ENCODE measurements at places on chromosomes 1 and 21.

DNA sequence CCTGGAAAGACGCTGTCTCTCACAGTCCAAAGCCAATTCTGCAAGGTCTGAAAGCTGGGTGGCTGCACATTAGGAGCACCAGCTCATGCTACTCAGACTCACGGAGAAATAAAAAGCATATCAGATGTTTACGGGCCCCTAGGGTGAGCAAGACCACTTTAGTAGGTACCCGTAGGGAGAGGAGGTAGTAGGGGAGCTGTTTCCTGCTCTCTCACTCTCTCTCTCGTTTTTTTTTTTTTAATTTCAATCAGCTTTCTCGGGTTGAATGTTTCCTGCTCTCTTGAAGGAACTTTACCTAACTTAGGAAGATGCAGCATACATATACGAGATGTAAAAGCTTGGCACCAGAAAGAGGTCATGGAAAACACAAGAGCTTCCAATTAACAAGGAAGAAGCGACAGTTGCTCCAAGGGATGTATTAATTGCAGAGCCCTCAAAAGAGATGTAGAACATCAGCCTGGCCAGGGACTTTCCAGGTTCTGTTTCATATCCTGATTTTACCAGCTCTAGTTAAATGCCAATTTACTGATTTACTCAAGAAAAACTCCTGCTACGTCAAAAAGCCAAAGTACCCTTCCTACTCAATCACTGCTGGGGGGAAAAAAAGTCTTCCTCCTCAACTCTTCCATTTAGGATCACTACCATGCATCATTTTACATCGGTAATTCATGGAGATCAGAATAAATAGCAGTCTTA, 3.1 kb downstream of the LORICRIN start:
- no peak for DNase-seq

DNA sequence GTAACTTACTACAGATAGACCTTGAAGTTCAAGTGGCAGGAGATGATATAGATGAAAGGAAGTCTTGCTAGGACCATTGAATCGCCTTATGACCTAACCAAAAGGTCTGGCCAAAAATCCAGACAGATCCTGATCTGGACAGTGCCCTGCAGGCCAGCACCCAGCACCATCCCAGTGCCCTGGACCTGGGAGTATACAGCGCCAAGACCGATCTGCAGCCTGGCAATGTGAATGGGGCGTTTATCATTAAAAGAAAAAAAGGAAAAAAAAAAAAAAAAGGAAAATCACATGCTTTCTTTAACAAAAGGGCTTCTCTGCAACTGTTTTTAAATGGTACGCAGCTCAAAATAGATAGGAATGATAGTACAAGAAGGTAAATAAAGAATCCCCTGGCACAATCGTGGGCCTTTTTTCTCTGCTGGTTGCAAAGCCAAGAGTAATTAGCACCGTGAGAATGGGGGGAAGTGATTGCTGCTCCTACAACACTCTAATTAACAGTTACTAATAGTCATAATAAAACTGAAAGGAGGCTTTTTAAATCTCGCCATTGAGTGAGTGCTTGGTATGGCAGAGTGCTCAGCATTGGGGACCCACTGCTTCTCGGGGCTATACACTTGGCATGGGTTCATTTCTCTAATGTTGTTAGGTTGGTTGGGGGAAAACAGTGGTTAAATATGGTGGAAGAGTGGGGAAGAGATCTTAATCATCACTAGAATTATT, 146.7 kb downstream of the KAZN start:
- DNase-seq: no peak

GRCh38 chr1:39212499-39212898, 8.0 kb downstream of the MACF1 start:
- no peak for DNase-seq

DNA sequence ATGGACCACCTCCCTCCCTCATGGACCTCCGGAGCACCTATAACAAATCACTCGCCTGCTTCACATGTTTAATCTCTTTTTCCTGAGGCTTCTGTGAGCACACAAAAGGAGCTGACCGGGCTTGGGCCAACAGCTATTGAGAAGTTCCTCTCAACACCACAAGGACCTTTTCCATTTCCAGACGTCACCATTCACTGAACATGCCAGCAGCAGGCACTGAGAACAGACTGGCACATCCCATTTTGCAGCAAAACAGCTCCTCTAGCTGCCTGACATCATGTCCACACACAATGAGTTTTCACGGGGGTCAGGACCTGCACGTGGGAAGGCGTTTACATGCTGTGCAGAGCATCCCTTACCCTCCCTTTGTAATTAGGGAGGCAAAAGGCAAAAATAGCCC, 11.0 kb downstream of the SUSD4 start:
- no peak for DNase-seq

DNA sequence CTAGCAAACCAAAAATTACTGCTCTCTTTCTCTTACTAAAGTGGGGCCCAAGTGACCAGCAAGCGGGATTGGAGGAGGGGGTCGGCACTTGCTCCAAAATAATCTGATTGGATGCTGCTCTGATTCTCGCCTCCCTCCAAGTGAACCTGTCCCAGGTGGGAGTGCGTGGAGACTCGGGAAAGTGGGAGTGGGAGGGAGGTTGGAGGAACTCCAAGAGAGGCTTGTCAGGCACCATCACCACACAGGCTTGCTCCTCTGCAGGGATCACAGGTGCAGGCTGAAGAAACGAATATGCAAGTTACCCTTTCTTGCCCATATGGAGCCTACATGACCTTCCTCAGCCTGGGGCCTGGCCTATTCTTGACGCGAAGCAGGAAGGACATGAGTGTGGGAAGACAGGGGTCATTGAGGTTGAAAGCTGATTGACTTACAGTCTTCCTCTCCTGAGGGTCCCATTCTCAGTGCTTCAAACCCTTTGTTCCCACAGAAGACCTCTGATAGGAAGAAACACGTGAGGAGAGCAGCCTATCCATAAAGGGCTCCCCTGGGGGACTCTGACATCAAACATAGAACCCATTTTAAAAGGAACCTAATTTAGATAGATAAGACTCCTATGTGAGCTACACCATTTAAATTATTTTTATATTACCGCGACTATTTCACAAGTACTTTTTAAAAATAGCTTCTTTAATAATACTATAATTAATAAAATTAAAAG, 14.2 kb downstream of the RGS8 start:
- no peak for DNase-seq

DNA sequence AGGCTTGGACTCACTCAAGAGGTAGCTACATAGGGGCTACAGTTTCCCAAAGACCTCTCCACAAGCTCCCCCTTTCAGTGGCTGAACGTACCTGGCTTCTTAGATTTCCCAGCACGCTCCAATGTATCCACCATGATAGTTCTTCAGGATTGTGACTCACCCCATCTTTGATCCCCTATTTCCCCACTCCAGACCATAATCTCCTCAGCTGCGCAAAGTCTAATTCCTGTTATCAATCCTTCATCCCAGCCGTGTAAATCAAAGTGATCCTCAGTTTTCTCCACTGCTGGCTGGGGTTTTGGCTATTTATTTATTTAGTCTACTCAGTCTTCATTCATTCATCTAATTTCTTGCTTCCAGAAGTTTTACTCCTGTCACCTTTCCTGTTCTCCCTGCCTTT, 13.1 kb upstream of the CTPS1 start:
- no peak for DNase-seq

DNA sequence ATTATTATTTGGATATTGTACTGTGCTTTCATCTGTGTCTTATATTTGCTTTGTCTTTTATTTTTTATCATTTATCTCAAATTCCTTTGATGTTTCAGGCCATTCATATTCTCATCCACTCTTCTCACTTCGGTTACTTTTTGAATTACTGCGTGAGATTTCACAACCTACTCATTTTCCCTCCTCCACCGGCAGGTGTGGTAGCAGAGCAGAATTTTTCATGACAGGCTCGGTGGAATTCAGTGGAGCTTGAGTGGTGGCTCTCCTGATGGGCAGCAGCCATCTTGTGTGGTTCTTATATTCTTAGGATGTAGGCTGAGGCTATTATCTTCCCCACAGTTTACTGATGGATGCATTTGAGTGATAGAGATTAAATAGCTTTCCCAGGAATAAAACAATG, 92.3 kb upstream of the IVNS1ABP start:
- no peak for DNase-seq

DNA sequence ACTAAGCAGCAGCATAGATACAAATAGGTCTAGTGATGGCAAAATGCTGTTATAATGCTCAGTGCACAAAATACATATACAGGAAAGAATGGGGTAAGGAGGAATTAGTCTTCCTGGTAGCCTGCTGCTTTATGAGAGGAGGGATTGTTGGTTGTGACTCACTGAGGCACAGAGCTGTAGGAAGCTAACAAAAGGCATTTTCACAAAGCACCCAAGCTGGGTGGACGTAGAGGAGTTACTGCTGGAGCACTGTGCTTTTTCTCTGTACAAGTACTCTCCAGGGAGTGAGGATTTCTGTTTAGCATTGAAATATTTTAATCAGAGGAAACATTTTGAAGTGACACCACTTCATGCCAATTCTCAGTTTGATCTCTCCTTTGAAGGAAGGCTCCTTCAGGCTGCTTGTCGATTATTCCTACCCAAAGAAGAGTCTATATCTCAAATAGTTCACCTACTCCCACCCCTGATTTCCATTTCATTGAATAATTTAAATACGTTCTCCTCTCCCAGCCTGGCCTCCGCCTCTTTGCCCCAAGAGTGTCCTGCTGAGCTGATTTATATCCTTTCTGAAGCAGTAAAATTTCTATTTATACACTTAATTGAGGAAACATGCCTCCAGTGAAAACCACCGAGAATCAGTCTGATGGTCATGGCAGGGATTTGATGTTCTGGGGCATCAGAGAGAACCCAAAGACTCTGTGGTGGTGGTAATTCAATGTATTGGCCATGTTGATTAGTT, 271.9 kb downstream of the HHAT start:
- no peak for DNase-seq

DNA sequence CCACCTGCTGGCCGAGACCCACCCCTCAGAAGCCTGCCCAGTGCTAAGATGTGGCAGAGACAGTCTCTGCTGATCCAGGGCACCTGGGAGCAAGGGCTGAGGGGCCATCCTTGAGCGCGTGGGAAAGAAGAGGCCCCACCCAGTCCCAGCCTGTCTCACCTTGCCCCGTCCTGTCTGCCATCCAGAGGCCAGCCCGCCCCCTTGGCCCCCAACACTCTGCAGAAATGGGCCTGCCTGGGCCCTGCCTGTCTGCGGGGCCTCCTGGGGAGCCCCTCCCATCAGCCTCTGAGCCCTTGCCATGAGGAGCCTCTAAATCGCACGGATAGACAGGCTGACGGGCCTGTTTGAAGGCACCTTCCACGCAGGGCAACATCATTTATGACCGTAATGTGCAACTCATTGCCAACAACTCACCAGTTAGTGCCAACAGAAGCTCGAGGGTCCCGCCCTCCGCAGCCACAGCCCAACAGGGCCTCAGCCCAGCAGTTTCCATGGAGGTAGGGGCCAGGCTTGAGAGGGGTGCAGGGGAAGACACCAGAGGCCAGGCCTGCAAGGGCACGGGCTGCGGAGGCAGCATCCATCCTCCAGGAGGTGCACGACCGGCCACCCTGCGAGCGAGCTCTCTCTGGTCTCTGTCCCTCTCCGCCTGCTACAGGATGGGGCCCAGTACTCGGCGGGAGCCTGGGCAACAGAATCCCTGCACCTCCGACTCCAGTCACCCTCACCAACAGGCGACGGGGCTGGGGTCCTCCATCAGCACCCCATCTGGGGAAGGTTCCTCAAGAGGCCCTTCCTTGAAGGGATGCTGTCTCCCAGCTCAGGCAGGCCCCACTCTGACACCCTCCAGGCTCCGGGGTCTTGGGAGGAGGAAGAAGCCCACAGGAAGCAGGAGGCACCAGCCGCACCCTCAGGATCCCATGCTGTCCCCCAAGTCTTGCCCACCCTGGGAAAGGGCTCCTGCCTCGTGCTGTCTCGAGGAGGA, 78.0 kb downstream of the MEGF6 start:
- DNase-seq: no peak

DNA sequence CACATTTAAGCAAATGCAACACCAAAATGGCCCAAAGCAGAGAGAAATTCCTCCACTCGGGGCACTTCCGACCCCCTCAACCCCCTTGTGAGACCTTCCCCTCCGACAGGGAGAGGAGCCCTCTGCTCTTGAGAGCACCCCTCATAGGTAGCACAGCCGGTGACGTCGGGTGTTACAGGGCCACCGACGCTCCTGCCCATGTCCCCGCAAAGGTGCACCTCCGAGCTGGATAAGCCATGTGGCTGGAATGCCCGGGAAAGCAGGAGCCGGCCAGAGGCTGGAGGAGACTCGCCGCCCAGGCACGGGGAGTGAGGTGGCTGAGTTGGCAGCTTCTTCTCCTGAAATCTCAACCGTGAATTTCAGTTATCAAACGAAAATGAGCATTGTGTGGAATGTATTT, 67.1 kb upstream of the ARHGEF16 start:
- DNase-seq: no peak

DNA sequence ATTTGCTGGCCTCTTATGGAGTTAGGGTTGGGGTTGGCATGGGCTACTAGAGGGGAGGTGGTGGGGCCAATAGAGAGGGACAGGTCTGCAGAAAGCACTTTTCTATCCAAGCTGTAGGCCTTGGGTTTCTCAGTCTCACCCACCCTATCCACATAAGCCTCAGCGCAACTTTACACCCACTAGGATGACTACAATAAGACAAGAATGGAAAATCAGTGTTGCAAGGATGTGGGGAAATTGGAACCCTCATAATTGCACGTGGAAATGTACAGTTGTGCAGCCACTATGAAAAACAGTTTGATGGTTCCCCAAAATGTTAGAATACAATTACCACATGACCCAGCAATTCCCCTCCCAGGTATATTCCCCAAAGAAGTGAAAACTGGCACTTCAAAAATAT, 14.0 kb upstream of the GSTM4 start:
- DNase-seq: no peak
